BJ (cell line): ENCODE measurements at places on chromosomes 5 and 9. TPM values are rescaled to one million over a fixed set of nuclear protein-coding genes. Genes with fewer than 3 reads are reported as not detected.

DNA sequence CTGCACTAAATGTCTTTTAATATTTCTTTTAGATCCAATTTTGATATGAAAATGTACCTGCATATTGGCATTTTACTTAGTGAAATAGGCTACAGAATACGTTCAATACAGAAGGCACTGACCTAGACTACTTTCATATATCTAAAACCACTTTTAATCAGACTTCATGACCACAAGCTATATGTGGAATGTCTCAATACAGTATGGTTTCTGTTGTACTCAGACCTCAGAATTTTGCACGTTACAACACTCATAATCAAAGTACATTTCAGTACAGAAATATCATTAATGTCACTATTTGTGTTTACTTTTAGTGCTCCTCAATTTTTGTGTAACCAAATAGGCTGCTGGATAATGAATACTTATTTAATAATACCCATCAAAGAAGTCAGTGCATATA, 74.8 kb downstream of the MEF2C start:
- DNase-seq = no peak

GRCh38 chr5:137696481-137696880, 39.4 kb downstream of the KLHL3 start:
- no peak for DNase-seq

DNA sequence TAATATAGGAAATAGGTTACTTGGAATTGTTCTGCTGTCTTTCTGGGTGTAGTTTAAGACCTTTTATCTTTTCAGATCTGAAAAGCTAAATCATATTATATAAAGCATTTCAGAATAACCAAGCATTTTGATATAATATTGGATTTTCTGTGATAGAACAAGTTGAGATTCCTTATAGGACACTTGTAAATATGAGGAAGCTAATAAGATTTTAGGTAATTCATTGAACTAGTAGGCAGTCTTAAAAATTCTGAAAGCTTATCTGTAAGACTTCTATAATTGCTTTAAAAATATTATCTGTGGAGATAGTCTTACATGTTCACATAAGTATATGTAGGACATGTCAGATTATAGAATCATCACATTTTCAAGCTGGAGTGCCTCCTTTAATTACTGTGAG, 102.8 kb downstream of the SMIM15 start:
- no peak for DNase-seq

DNA sequence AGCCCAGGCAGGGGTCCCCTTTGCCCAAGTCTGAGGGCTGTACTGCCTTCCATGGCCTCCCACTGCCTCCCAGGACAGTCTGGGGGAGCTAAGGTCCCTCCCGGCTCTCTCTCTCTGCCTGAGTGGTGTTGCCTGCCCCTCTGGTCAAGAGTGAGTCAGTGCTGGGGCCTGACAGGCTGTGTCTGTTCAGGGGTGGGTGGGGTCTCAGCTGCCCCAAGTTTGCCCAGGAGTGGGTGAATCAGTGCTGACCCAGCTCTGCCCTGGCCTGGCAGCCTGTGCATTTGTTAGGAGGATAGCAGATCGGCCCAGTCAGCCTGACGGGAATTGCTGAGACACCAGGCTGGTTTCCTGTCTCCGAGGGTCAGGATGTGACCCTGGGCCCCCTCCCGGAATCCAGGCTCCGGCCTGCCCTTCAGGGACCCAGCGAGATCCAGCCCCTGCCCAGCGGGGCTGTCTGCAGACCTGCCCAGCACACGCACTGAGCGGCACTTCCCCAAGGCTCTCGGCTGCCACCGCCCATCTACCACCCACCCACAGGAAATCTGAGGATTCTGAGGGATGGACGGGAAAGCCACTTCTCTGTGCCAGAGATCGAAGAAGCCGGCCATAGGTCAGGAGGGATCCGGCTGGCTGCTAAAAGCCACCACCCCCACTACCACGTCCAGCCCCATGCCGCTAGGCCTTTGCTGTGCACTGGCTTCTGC, 15.9 kb downstream of the ENG start:
- peak; percentile 70 for DNase-seq

DNA sequence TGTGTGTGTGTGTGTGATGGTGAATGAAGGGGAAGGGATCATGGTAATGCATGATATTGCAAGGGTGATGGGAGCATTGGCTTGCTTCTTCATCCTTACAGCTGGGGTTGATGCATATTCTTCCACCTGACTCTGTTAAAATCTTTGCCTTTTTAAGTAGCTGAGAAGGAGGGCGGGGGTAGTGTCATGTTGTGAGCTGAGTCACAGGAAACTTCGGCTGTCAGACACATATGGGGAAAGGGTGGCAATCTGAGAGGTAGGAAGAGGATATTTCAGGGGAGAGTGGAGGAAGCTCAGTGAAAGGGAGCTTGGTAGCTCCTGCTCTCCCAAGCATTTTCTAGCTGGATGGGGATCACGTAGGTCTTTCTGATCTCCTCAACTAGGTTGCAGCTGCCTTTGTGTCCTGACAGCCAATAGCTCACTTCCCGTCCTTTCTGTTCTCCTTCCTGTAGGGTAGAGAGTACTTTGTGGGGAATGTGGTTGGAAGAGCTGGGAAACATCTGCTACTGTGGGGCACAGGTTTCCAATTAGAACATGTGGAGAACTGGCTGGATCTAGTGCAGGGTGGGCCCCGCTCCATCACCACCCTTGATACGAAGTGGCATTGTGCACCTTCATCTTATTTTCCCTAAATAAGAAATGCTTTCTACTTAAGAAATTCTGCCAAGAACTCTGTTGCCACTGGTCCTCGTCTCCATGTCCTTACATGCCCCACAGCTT, 18.1 kb upstream of the CLK4 start:
- DNase-seq = no peak

DNA sequence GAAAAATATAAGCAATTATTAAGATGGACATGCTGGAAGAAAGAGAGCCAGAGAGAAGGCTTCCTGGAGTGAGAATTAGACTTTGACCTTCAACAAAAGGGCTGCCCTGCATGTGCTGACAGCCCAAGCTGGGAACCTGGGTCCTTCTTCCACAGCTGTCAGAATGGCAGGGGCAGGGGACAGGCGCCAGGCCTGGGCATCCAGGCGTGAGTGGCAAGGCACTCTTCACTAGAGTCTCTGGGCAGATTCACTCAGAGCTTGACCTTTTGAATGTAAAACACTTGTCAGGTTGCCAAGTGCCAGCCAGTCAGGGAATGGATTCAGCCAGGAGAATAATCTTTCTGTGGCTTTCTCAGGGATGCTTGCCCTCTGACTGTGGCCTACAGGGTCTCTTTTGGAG, 119.1 kb upstream of the CLINT1 start:
- no peak for DNase-seq

- DNase-seq = no peak
Measured at GRCh38 chr9:125075997-125076396, 67.3 kb downstream of the SCAI start.

- no peak for DNase-seq
Measured at GRCh38 chr5:159061179-159061796, 38.4 kb downstream of the EBF1 start.

DNA sequence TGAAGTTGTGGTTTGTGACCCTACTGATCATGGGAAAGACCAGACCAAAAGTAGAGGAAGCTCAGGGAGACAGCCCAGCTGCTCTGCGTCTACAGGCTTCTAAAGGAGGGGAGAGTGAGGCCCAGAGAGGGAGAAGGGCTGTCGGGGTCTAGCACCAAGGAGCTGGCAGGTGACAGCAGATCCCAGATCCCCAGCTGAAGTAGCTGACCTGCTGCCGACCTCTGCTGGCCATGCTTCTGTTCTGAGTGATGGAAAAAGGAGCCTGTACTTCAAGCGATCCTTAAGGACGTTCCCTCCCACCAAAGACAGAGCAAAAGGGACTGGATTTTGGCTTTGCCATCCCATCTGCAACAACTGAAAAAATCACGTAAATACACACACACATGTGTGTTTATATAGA, 22.7 kb upstream of the QSOX2 start:
- no peak for DNase-seq

DNA sequence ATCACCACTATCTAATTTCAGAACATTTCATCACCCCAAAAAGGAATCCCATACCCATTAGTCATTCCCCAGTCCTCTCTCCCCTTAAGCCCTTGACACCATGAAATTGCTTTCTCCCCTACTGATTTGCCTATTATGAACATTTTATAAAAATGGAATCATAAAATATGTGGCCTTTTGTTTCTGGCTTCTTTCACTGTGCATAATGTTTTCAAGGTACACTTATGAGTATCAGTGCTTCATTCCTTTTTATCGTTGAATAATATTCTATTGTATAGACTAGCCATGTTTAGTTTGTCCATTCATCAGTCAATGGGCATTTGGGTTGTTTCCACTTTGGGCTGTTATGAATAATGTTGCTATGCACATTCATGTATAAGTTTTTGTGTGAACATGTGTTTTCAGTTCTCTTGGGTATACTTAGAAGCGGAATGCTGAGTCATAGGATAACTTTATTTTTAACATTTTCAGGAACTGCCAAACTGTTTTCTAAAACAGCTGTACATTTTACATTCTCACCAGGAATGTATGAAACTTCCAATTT, 40.4 kb upstream of the FGF1 start:
- peak; percentile 77 for DNase-seq

DNA sequence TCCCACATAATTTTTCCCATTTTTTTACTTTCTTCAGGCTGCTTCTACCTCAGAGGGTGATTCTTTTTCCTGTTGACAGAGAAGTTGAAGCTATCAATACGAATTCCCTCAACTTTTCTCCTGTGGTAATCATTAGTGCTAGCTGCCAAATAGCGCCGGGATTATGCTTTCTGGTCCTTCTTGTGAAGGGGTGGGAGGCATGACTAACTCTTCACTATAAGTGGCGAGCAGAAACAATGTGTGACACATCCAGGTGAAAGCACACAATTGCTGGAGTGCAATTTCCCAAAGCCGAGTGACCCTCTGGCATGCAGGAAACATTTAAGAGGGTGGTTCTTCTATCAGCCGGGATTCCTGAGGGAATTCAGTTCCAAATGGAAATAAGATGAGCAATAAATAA, 56.0 kb downstream of the TRPC7 start:
- DNase-seq = no peak

DNA sequence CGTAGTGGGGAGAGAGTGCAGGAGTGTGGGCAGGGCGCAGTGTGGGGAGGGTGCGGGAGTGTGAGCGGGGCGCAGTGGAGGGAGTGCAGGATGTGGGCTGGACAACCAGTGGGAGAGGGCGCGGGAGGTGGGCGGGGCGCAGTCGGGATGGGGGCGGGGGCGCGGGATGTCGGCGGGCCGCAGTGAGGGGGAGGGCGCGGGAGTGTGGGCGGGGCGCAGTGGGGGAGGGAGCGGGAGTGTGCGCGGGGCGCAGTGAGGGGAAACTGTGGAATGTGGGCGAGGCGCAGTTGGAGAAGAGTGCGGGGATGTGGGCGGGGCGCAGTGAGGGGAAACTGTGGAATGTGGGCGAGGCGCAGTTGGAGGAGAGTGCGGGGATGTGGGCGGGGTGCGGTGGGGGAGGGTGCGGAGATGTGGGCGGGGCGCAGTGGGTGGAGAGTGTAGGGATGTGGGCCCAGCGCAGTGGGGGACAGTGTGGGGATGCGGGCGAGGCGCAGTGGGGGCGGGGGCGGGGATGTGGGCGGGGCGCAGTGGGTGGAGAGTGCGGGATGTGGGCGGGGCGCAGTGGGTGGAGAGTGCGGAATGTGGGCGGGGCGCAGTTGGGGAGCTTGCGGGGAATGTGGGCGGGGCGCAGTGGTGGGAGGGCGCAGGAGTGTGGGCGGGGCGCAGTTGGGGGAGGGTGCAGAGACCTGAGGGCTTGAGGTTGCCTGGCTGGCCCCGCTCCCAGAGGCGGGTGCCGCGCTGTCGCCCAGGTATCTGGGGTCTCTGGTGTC, at the start of gene NXNL2:
Gene NXNL2 (plus strand): TSS at position 723 of the 770 bp plus-strand sequence. CDS start 257 bp downstream, outside the sequence.
- DNase-seq = peak; percentile 50

- no peak for DNase-seq
Measured at GRCh38 chr9:28927691-28928090, 1354.4 kb upstream of the C9orf72 start.

GRCh38 chr5:133639850-133640528, 27.6 kb upstream of the FSTL4 start:
- no peak for DNase-seq

GRCh38 chr5:167460449-167461020, 830.9 kb upstream of the WWC1 start:
- DNase-seq = no peak

DNA sequence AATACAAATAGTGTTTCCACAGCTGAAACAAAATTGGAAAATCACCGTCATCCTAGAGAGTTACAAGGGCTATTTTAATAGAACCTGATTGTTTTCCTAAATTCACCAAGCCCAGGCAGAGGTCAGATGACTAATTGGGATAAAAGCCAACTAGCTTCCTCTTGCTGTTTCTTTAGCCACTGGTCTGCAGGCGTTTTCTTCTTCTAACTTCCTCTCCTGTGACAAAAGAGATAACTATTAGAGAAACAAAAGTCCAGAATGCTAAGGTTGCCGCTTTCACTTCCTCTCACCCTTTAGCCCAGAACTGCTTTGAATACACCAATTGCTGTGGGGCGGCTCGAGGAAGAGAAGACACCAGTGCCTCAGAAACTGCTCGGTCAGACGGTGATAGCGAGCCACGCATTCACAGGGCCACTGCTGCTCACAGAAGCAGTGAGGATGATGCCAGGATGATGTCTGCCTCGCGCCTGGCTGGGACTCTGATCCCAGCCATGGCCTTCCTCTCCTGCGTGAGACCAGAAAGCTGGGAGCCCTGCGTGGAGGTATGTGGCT, at the start of gene TLR4:
Gene TLR4 (plus strand): TSS at position 380 of the 552 bp plus-strand sequence. CDS start 70 bp downstream, at position 450.
- DNase-seq = peak; percentile 55

- no peak for DNase-seq
Measured at GRCh38 chr5:148427370-148428042, 43.7 kb downstream of the FBXO38 start.

- DNase-seq = peak; percentile 6
Measured at GRCh38 chr5:124599028-124599973, 147.1 kb downstream of the ZNF608 start.

GRCh38 chr5:67283275-67283987, 86.8 kb upstream of the CD180 start:
- no peak for DNase-seq

DNA sequence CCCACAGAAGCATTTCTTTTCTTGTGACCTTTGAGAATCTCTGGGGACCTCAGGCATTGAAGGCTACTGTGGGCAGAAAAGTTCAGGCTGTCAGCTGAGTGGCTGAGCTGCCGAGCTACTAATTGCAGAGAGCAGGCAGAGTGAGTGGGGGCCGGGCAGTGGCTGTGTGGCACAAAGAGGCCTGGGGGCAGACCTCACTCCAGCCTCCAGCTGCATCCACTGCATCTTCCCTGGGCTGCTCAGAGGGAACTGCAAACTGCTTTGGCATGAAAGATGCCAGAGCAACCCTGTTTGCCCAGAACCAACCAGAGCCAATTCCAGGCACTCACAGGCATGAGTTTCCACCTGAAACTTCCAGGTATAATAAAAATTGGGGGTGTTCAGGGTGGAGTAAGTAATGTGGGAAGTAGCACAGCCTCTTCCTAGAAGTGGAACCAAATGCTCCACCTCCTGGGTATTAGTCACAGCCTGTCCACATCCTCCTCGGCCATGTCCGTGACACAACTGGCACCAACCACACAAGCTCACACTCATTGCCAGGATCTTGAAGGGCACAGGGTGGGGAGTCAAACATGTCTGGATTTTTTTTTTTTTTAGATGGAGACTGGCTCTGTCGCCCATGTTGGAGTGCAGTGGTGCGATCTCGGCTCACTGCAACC, 548.9 kb downstream of the BNC2 start:
- no peak for DNase-seq

Gene QRFP
- polyA plus RNA-seq = not detected in 2 replicates

Gene PCDHGA3
- polyA plus RNA-seq = 1.9 and 2.5 TPM in 2 replicates

Gene LCN1
- polyA plus RNA-seq = not detected in 2 replicates

Gene SOHLH1
- not detected in 2 replicates for polyA plus RNA-seq

Gene FYB1
- 0.06 and 0.09 TPM in 2 replicates for polyA plus RNA-seq

Gene PCDHB4
- 0.02 TPM in 2 replicates for polyA plus RNA-seq

Gene ADAMTSL2
- polyA plus RNA-seq = not detected in 2 replicates

Gene FAM170A
- polyA plus RNA-seq = not detected in 2 replicates

Gene RBM22
- polyA plus RNA-seq = 31.4 and 45.2 TPM in 2 replicates
